ENCODE measurements at places on chromosomes 13 and 19. TPM values are rescaled to one million over a fixed set of nuclear protein-coding genes. Genes with fewer than 3 reads are reported as not detected.

DNA sequence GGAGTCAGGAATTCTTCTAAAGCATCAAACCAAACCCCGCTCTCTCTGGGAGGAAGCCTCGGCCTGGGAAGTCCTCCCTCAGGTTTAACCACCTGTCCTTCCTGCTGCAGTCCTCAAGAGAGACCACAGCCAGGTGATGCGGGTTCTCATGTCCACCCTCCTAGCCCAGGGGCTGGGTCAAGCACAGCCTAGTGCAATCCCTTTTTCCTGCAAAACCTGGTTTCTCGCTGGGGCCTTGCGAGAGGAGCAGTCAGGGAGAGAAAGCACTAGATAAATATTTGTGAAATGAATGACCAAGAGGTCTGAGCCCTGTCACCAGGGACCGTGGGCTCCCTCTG is 2.4 kb downstream of the SLC8A2 start:
- peak; percentile 48 for DNase-seq

- DNase-seq: no peak
Measured at GRCh38 chr13:104422668-104423067, 1356.5 kb upstream of the SLC10A2 start.

- no peak for DNase-seq
Measured at GRCh38 chr13:80040196-80040980, 300.5 kb downstream of the SPRY2 start.

GRCh38 chr19:9850235-9850959 is 15.3 kb downstream of the PIN1 start:
- DNase-seq: peak; percentile 46

Gene MRPL4
- total RNA-seq: 174 TPM

Gene RDH8
- total RNA-seq: not detected

Gene ATP1A3
- total RNA-seq: 11.9 TPM
